Activated naive CD8-positive, alpha-beta T cell treated with anti-CD3 and anti-CD28 coated beads for 36 hours (primary cell): ENCODE measurements at places on chromosomes 2 and 18.

DNA sequence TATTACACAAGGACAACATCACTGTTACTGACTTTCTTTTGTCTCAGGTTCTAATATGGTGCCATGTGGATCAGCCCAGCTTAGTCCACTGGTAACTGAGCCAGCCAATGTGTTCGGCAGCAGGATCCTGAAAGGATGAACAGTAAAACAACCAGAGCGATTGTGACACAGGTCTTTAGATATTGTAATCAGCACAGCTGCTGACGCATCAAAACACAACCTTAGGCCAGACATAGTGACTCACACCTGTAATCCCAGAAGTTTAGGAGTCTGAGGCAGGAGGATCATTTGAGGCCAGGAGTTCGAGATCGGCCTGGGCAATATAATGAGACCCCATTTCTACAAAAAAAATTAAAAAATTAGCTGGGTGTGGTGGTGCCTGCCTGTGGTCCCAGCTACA is 183.4 kb upstream of the CDH20 start:
- no peak for DNase-seq

DNA sequence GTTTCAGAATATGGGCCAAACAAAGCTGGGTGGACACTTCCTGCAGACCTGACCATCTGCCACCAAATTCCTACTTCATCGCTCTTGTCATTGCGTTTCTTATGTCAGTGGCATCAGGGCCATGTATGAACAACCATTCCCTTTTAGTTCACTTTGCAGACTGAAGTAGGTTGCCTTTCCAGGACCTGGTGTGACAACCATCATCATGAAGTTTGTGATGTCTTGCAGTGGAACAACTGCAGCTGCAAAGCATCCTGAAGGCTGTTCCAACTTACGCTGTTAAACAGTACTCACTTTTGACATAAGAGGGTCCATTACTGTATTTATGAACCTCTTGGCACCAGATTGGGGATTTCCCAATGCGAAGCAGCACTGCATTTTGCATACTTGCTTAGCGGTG is 511.6 kb downstream of the ARHGAP15 start:
- DNase-seq: no peak

- DNase-seq: no peak
Measured at GRCh38 chr2:42926434-42927333, 134.3 kb upstream of the HAAO start.

DNA sequence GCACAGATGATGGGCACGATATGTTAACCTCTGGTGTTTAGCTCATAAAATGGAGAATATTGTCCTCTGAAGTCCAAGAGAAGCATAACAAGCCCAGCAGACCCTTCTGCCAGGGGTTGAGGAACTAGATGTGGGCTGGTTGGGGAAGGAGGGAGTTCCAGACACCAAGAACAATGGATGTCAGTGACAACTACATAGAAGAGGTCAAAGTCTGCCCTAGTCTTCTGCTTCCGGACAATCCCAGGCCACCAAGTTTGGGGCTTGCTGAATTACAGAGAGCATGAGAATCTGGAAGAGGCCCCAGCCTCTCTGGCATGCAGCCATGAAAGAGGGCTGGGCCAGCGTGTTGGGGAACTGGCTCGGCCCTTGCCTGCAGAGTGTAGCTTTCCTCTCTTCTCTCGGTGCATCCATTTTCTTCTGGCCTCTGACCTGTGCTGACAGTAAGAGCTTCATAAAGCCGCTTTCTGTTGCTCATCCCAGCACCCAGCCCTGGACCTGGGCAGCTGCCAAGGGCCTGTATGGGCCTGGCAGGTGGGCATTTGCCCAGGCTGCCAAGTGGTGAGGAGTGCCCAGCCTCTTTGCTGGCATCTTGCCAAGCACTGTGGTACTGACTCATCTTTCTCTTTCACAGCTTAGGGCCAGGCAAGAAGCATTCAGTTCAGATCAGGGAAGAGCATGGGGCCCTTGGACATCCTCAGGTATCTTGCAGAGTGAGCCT is 14.6 kb upstream of the LAPTM4A start:
- peak; percentile 3 for DNase-seq

GRCh38 chr18:9637036-9637767 is 22.8 kb upstream of the PPP4R1 start:
- no peak for DNase-seq

DNA sequence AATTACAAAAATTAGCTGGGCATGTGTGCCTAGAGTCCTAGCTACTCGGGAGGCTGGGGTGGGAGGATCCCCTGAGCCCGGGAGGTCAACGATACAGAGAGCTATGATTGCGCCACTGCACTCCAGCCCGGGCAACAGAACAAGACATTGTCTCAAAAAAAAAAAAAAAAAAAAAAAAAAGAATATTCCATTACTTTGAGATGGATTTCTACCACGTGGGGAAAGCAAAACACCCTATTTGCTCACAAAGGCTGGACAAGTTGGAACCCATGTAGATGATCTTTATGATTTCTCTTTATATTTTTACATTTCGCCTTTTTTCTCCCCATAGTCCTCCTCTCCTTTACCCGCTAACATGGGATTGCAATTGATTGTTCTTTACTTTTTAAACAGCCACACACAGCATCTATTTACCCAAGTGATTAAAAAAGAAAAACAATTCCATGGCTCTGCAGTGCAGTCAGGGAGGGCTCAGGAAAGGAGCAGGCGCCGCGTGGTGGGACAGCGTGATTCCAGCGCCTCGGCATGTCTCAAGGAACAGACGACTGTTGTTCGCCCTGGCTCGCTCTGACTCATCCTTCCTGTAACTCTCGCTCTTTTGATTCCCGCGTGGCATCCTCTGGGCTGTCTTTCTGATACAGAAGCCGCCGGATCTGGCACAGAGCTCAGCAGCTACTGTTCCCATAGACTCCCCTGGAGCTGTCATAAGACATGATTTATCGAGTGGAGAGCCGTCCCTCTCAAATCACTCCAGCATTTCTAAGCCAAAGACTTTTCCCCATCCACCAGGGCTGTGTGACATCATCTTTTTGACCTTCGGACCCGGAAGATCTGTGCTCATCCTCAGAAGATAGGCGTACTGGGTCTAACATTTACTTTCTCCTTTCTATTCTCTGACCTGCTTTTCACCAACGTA is 230.4 kb upstream of the AGAP1 start:
- no peak for DNase-seq

DNA sequence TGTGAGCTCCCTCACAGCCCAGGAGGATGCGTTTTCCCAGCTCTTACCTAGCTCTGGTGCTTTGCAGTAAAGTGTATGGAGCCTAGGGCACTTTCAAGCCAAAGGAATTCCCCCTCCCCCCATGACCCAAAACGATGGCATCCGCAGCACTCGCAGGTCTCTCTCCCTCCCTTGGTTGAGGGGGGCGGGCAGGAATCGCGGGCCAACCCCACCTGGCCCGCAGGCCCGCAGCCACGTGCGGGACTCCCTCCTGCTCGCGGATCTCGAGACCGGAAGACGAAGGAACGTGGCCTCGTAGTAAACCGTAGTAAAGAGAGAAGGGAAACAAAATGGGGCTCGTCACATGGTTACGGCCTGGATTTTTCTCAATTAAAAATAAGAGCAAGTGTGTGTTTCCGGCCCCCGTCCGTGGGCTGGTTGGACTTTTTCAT is 8.5 kb downstream of the IRS1 start:
- DNase-seq: peak; percentile 59

DNA sequence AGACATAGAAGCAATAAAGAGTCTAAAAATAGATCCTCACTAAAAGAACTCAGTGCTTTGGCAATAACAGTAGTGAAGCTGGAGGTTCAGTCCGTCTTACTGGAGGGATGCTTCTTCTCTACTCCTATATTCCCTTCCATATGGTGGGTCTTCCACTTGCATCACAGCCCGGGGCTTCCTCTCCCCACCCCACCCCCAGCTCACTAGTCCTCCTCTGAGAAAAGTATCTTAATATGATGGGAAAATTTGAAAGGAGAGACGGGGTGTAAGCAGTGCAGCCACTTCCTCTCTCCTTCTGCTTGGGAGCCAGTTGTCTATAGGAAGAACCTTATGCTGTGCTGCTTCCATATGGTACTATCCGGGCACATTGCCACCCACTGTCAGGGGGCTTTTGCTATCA is 57.2 kb upstream of the SPOPL start:
- no peak for DNase-seq

DNA sequence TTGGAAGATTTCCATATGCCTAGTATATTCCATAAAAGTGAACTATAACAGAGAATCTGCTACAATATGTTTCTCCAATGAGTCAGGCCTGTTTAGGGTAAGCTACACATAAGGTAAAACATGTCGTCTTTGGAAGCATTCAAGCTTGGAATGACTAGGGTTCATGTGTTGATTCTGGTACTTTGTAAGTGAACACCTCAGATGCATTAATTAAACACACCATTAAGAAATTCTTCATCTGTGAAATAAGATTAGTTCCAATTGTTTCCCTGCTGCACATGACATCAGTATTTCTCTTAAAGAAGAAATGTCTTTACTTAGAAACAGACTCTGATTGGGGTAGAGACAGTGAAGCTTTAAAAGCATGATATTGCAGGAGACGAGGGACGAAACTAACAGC is 461.1 kb upstream of the NXPH2 start:
- no peak for DNase-seq

GRCh38 chr2:121338281-121338680 is 53.3 kb upstream of the TFCP2L1 start:
- no peak for DNase-seq

DNA sequence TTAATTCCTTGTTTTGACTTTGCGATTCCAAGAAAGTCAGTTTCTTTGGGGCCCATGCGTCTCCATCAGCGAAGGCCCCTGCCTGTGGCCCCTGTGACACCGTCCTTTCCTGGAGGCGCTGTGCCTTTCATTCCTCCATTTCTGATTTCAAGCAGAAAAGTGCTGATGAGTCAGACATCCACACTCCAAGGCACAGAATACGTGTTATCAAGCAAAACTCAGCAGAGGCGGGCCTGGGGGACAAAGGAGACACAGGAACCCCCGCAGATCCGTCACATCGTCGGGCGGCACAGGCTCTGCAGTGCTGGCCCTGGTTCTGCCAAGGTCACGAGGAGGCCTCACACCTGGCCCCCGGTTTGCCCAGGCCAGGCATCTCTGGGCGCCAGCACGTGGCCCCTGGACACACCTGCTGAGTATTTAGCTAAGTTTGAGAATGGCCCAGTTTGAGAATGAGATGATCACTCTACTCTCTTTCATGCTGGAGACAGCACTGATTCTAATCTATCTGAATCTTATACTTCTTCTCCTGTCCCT is 7.2 kb upstream of the SALL3 start:
- DNase-seq: no peak

- no peak for DNase-seq
Measured at GRCh38 chr2:128016620-128017019, 11.2 kb downstream of the SAP130 start.

DNA sequence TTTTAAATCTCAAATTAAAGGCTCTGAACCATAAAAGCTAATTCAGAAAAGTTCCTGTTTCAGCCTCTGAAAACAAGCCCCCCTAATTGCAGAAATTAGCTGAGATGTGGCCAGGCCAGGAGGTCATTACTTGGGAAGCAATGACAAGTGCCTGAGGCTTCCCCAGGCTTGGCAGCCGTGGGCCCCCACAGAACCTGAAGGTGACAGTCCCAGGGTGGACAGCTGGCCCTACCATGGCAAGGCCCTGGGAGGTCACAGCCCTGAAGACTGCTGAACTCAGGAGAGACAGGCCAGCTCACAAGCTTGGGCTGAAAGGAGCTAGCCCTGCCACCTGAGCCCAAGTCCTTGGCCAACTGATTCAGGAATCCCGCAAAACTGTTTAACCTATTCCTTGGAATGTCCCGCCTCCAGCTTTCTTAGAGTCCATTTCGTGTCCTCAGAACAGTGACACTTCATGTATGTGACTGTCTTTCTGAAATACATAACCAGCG is 54.3 kb upstream of the PKDCC start:
- no peak for DNase-seq

DNA sequence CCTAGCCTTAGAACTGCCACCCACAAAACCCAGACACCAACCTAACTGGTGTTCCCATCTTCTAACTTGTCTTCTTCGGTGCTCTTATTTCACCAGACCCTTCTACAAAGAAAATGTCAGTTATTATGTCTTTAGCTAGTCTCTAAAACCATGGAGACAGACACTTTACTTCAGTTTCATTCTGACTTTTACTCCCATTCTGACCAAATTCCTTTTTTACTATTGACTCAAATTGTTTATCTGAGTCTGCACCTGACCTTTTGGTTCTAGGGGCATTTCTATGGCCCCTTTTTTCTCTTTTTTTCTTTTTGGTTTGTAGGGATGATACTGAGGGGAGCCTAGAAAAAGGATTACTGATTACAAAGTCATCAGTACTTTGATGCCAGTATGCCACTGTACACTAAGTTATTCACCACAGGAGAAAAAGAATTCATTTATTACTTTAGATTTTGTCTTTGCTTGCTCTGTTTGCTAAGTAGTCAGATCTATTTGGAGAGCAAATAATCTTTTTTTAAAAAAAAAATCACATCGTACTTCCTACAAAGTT is 6.8 kb upstream of the SLC1A4 start:
- DNase-seq: no peak

DNA sequence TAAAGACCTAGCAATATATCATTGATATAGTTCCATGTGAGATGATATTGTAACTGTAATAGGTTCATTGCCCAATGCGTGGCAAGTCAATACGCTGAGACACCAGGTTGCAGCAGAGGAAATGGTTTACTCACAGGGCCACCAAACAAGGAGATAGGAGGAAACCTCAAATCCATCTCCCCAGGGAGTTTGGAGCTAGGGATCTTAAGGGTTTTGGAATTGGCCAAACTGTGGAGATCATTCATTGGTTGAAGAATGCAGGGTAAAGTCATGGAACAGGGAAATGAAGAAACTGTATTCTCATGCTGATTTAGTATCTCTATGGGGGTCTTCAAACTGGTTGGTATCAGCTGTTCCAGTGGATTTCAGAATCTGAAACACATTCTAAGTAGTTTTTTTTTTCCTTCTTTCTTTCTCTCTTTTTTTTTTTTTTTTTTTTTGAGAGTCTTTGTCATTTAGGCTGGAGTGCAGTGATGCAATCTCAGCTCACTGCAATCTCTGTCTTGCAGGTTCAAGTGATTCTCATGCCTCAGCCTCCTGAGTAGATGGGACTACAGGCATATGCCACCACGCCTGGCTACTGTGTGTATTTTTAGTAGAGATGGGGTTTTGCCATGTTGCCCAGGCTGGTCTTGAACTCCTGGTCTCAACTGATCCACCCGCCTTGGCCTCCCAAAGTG is 30.7 kb upstream of the PPM1B start:
- no peak for DNase-seq

GRCh38 chr2:22198381-22199283 is 1074.9 kb downstream of the TDRD15 start:
- no peak for DNase-seq

DNA sequence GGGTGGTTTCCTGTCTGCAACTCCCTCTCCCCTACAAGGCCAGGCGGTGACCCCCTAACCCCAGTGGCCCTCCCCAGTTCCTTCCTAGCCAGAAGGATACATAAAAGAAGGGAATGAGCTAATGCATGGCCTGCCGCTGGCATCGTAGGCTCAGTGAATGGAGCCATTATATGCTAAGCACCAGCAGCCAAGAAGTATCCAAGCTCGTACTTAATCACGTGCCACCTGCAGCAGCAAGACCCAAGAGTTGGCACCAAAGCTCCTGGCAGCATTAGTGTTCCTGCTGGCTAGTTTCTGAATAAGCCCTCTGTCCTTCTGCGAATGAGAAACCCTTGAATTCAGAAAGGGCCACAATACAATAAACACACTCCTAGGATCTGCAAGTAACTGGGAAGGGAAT is 4.3 kb downstream of the DBI start:
- no peak for DNase-seq
